Activated gamma-delta T cell treated with anti-CD3 and anti-CD28 coated beads, Interleukin-2, amount 50 U/mL, for 16 hours (primary cell): ENCODE measurements at places on chromosomes 7 and 10.

- peak; percentile 31 for DNase-seq
Observed at GRCh38 chr7:23106057-23106822, 655 bp downstream of the KLHL7 start.

DNA sequence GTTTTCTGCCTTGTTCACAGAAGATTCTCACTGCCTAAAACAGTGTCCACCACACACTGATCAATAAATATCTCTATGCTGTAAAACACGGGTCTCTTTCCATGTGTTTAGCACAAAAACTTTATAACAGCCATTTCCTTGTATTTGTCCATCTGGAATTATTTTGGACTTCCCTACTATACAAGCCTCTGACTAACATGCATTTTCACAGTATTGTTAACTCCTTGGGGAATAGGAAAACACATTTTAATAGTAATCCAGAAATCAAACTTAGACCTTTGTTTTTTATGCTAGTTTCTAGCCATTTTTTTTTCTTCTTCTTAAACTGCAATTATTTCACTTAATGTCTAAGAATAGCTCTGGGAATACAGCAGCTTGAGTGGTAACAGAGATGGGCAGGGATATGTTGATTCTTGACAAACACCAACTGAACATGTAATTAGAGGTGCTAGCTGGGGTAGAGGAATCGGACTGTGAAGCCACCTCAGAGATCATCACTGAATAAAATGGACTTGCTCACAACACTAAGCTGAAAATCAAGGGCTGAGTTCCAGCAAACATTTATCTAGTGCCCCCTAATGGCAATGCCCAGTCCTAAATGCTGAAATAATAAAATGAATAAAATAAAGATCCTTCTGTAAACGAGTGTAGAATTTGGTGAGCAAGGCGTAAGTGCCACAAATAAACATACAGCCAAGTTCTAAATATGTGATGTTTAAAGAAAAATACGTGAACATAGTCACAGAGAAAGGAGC is 593.1 kb downstream of the SORCS1 start:
- DNase-seq = no peak

GRCh38 chr7:117319181-117319580 is 3.7 kb downstream of the WNT2 start:
- DNase-seq = no peak

DNA sequence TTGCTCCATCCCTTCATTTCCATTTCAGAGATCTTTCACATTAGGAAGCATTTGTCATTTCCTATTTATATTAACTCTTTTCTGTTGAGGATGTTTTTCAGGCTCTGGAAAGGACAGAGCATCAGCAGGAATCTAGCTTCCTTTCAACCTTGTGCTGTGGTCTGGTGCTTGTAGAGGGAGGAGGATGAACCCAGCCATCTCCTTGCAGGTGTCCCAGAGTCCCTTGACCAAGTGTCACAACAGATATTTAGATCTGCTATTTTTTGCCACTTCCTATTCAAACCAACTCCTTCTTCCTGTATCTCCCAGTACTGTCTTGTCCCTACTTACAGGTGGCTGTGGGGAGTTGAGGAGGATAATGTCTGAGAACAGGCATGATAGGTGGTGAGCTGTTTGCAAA is 742.8 kb downstream of the GRID1 start:
- no peak for DNase-seq

- no peak for DNase-seq
Observed at GRCh38 chr7:11605749-11606148, 226.2 kb downstream of the THSD7A start.

DNA sequence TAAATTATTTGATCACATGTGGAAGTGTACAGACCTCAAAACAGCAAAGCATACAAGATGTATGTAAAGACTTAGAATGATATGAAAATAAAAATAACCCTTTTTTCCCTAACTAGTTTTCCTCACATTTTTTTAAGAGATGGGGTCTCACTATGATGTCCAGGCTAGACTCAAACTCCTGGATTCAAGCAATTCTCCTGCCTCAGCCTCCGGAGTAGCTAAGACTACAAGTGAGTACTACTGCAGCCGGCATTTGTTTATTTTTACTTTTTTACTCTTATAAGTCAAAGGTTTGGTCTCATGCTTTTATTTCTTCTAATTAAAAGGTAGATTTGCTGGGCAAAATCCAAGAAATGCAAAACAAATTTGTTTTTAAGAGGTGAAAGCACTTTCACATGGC is 124.4 kb upstream of the ASAH2 start:
- no peak for DNase-seq
